Cardiac atrium fibroblast (primary cell): ENCODE measurements at places on chromosomes 5 and 9. TPM values are rescaled to one million over a fixed set of nuclear protein-coding genes. Genes with fewer than 3 reads are reported as not detected.

Gene SLC22A4
- 1.4 and 5.2 TPM in 2 replicates for total RNA-seq

Gene CHD1
- total RNA-seq, result 17.3 and 20.3 TPM in 2 replicates

Gene PCDHGB7
- 7.8 and 14.4 TPM in 2 replicates for total RNA-seq

Gene BAAT
- total RNA-seq, result 0.16 TPM in 1 of 2 replicates, not detected in the other
